Liver (tissue), 10 donors: ENCODE measurements at places on chromosomes 13 and 19. TPM values are rescaled to one million over a fixed set of nuclear protein-coding genes. Genes with fewer than 3 reads are reported as not detected.

DNA sequence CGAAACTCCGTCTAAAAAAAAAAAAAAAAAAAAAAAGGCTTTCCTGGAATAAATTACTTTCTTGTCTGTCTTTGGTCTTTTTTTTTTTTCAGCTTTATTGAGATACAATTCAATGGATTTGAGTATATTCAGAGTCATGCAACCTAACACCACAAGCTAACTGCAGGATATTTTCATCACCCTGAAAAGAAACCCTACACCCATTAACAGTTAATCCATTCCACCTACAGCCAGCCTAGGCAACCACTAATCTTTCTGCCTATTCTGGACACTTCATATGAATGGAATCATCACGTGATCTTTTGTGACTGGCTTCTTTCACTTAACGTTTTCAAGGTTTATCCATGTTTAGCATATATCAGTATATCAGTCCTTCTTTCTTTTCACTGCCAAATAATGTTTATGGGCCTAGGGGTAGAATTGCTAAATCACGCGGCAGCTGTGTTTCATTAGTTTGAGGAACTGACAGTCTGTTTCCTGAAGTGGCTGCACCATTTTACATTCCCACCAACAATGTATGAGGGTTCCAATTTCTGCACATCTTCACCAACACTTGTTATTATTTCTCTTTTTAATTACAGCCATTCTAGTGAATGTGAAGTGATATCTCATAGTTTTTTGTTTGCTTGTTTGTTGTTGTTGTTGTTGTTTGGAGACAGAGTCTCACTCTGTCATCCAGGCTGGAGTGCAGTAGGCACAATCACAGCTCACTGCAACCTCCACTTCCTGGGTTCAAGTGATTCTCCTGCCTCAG is 19.9 kb downstream of the LRFN3 start:
- H3K36me3 ChIP-seq = no peaks in the 10 kb centered on the region
- H3K4me3 ChIP-seq = no peak overlapping the region
- no peaks in the 10 kb centered on the region for H3K4me1 ChIP-seq
- H3K27ac ChIP-seq = no peak overlapping the region
- peaks cover 6% of the 10 kb centered on the region for H3K27me3 ChIP-seq

LSR gene
- 48.6 TPM for total RNA-seq

DNA sequence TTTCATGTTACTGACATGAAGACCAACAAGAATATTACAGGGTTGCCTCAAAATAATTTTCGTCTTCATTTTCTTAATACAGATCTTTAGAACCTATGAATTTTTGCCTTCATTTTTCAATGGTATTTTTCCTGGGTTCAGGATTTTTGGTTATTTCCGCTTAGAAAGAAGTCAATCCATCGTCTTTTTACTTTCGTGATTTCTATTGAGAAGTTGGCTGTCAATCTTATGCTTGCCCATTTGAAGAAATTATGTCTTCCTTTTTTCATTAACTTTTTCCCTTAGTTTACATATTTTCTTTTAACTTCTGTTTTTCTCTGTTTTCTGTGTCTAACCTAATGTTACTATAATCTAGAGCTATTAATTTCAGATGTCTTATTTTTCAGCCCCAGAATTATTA is 868.9 kb upstream of the SLC10A2 start:
- H3K27ac ChIP-seq = no peak overlapping the region
- DNase-seq = no peak
- no peak overlapping the region for H3K4me3 ChIP-seq
- H3K27me3 ChIP-seq = no peaks in the 10 kb centered on the region

TMEM143 gene
- total RNA-seq = 5.4 TPM

- H3K4me3 ChIP-seq = no peak overlapping the region
- no peaks in the 10 kb centered on the region for H3K36me3 ChIP-seq
- H3K27ac ChIP-seq = no peak overlapping the region
These were observed 207.9 kb upstream of the UFM1 start for GRCh38 chr13:38141792-38142191.

- H3K4me3 ChIP-seq = no peak overlapping the region
- H3K36me3 ChIP-seq = peaks cover 4% of the 10 kb centered on the region
- no peak for DNase-seq
- peaks cover 4% of the 10 kb centered on the region for H3K4me1 ChIP-seq
These were observed 36.3 kb upstream of the TFDP1 start for GRCh38 chr13:113548171-113548641.

GRCh38 chr19:4120559-4121272 is 3.2 kb downstream of the MAP2K2 start:
- H3K36me3 ChIP-seq = peaks cover 3% of the 10 kb centered on the region
- H3K4me1 ChIP-seq = peaks cover 14% of the 10 kb centered on the region
- H3K27me3 ChIP-seq = no peaks in the 10 kb centered on the region
- H3K4me3 ChIP-seq = no peak overlapping the region

DNA sequence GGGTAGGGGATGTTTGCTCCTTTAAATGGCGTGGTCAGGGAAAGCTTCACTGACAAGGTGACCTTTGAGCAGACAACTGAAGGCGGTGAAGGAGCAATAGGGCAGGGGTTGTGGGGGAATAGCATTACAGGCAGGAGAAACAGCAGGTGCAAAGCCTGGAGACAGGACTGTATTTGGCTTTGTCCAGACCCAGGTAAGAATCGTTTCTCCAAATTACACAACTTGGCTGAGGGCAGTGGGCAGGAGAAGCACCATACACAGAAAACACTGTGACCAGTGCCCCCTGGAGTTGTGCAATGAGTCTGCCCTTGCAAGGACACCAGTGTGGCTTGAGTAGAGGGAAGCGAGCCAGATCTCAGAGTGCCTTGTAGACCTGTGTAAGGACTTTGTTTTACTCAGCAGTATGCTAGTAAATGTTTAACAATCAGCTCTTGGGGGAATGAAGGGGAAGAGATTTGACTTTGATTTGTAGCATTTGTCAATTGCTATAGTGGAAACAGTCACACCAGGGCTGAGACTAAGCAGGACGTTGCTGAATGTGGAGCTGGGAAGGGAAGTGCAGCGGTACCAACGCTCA is 360.0 kb downstream of the DCT start:
- DNase-seq = peak; percentile 58
- no peaks in the 10 kb centered on the region for H3K36me3 ChIP-seq
- H3K4me1 ChIP-seq = peaks cover 4% of the 10 kb centered on the region
- H3K27me3 ChIP-seq = no peaks in the 10 kb centered on the region
- H3K27ac ChIP-seq = peak overlapping the region; percentile 2
- H3K4me3 ChIP-seq = peak overlapping the region; percentile 33

DNA sequence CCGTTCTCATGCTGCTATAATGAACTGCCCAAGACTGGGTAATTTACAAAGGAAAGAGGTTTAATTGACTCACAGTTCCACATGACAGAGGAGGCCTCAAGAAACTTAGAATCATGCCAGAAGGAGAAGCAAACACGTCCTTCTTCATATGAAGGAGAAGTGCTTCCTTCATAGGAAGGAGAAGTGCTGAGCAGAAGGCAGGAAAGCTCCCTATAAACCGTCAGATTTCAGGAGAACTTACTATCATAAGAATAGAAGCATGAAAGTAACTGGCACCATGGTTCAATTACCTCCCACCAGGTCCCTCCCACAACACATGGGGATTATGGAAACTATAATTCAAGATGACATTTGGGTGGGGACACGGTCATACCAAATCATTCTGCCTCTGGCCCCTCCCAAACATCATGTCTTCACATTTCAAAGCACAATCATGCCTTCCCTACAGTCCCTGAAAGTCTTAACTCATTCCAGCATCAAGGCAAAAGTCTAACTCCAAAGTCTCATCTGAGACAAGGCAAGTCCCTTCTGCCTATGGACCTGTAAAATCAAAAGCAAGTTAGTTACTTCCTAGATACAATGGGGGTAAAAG is 10.6 kb downstream of the ACOD1 start:
- no peaks in the 10 kb centered on the region for H3K36me3 ChIP-seq
- H3K4me1 ChIP-seq = no peaks in the 10 kb centered on the region
- H3K27ac ChIP-seq = no peak overlapping the region
- no peak for DNase-seq
- H3K27me3 ChIP-seq = no peaks in the 10 kb centered on the region

PSG2 gene
- not detected for total RNA-seq

DNA sequence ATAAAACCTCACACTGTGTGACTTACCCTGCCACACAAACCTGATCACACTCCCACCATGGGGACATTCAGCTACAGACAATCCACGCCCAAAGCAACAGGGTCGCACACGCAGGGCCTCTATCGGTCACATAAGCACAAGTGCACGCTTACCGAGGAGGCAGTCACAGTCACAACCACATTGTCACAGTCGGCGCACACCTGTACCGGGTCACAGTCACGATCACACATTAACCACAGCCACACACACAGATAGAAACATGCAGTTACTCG is 579 bp downstream of the ZNF566 start:
- H3K36me3 ChIP-seq = no peaks in the 10 kb centered on the region
- peak overlapping the region; percentile 99 for H3K27ac ChIP-seq
- no peaks in the 10 kb centered on the region for H3K27me3 ChIP-seq

FLT1 gene
- 19.7 TPM for total RNA-seq

- DNase-seq = no peak
- no peaks in the 10 kb centered on the region for H3K27me3 ChIP-seq
- H3K4me3 ChIP-seq = no peak overlapping the region
- H3K27ac ChIP-seq = no peak overlapping the region
- no peaks in the 10 kb centered on the region for H3K4me1 ChIP-seq
These were observed 674.2 kb upstream of the ARGLU1 start for GRCh38 chr13:107242138-107242537.

MED16 gene
- 39.7 TPM for total RNA-seq

DNA sequence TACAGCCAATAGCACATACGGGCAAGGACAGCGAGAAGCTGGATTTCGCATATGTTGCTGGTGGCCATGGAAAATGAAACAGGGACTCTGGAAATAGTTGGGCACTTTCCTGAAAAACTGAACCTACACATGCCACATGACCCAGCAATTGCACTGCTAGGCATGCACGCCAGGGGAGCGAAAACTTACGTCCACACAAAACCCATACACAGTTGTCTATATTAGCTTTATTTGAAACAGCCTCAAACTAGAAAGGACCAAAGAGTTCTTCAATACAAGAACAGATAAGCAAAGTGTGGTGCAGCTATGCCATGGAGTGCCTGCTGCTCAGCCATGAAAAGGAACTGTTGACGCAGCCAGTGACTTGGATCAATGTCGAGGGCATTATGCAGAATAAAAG is 7.3 kb upstream of the SPACA7 start:
- H3K36me3 ChIP-seq = no peaks in the 10 kb centered on the region
- H3K4me1 ChIP-seq = no peaks in the 10 kb centered on the region
- peak; percentile 4 for DNase-seq
- H3K4me3 ChIP-seq = no peak overlapping the region
- no peaks in the 10 kb centered on the region for H3K27me3 ChIP-seq

DNA sequence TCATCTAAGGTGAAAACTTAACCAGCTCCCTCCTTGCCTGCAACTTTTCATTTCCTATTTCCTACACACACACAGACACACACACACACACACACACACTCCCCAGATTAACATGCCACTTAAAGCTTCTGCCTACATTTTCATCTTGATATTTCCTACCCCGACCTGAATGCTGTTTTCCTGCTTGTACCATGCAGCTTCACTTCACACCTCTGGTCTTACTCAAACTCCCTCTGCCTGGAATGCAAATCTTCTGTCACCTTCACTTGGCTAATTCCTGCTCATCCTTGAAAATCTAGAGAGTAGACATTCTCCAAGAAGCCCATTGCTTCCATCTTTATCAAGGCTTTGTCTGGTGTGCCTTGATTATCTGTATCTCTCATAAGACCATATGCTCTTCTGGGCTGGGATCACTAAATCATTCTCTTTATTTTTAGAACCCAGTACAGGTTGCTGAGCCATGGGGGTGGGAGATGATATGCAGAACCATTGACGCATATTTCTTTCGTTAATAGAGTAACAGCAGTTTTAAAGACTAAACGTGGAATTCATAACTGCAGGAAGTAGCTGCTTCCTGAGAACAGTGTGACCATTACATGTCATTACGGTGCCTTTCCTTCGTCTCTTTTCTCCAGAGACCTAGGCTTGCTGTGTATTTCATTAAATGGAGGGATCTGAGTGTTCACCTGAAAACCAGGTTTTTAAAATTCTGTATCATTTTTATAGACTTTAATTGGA is 37.7 kb downstream of the CNMD start:
- no peaks in the 10 kb centered on the region for H3K27me3 ChIP-seq
- H3K36me3 ChIP-seq = no peaks in the 10 kb centered on the region
- H3K4me1 ChIP-seq = no peaks in the 10 kb centered on the region
- DNase-seq = no peak
- no peak overlapping the region for H3K27ac ChIP-seq

- DNase-seq = no peak
- no peak overlapping the region for H3K4me3 ChIP-seq
- H3K27ac ChIP-seq = no peak overlapping the region
- H3K36me3 ChIP-seq = no peaks in the 10 kb centered on the region
- H3K27me3 ChIP-seq = peaks cover 11% of the 10 kb centered on the region
These were observed 2.2 kb upstream of the PDE4A start for GRCh38 chr19:10418235-10418484.

ATP8B3 gene
- 3.1 TPM for total RNA-seq

- H3K36me3 ChIP-seq = no peaks in the 10 kb centered on the region
- no peaks in the 10 kb centered on the region for H3K4me1 ChIP-seq
- no peaks in the 10 kb centered on the region for H3K27me3 ChIP-seq
- no peak overlapping the region for H3K27ac ChIP-seq
- DNase-seq = no peak
These were observed 973.7 kb downstream of the UQCRFS1 start for GRCh38 chr19:28239270-28239669.

CCDC61 gene
- total RNA-seq = 2.6 TPM

DNA sequence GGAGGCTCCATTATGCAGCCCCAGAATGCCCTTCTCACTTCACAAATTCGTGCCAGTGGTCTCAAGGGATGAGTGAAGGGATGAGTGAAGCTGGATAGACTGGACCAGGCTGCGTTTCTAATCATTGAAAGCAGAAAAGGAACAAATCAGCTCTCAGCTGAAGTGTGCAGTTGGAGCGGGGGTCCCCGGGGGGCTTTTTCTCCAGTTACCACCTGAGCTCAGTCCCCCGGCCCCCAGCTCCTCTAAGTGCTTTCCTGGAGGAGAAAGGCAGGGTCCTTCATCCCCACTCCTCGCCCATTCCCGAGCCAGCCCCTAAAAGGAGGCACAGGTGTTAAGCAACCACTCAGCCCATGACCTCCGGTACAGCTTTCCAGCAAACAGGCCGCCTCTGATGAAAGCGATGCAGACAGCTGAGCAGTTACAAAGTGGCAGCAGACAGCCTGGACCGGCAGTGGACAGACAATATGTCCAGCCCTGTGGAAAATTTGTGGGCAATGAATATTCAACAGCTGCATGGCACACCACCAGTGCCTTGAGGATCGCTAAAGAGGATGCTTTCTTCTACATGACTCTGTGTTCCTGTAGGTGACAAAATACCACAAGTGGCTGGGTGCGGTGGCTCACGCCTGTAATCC is 110.7 kb upstream of the UBL3 start:
- no peak overlapping the region for H3K27ac ChIP-seq
- H3K4me3 ChIP-seq = no peak overlapping the region
- no peaks in the 10 kb centered on the region for H3K27me3 ChIP-seq
- no peaks in the 10 kb centered on the region for H3K4me1 ChIP-seq
- DNase-seq = no peak

PRR20C gene
- not detected for total RNA-seq
